ENCODE measurements at places on chromosomes 7 and 10.

- DNase-seq: no peak
These were observed 47.5 kb downstream of the TASOR2 start for GRCh38 chr10:5732141-5732540.

DNA sequence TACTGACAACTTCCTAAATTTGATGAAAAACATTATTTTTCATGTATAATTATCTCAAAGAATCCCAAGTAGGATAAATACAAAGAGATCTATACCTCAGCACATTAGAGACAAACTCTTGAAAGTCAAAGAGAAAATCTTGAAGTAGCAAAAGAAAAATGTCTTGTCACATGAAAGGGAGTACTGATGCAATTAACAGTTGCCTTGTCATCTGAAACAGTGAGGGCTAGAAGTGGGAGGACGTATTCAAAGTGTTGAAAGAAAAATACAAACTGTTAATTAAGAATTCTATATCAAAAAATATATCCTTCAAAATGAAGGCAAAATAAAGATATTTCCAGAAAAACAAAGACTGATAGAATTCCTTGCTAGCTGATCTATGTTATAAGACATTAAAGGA is 35.5 kb upstream of the ARHGAP22 start:
- DNase-seq: no peak

DNA sequence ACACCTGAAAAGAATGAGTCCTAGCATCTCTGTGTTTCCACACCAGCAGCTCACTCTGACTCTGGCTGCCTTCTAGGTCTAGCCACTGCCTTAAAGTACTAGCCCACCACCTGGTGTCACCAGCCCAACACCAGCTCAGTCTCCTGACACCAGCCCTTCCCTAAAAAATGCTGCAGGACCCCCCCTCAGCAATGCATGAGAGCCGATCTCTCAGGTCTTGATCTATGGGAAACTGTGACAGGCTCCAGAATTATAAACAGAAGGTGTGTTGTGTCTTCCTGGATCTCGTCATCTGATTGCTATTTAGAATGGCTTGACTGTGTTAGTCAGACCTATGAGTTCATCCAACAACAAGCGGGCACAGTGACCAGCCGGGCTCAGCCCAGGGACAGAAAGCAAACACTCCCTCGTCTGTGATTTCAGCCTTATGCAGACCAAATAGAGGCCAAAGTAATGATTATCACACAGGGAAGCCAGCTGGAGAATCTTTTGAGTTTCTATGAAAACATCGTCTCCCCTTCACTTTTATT is 66.6 kb downstream of the CUBN start:
- no peak for DNase-seq

DNA sequence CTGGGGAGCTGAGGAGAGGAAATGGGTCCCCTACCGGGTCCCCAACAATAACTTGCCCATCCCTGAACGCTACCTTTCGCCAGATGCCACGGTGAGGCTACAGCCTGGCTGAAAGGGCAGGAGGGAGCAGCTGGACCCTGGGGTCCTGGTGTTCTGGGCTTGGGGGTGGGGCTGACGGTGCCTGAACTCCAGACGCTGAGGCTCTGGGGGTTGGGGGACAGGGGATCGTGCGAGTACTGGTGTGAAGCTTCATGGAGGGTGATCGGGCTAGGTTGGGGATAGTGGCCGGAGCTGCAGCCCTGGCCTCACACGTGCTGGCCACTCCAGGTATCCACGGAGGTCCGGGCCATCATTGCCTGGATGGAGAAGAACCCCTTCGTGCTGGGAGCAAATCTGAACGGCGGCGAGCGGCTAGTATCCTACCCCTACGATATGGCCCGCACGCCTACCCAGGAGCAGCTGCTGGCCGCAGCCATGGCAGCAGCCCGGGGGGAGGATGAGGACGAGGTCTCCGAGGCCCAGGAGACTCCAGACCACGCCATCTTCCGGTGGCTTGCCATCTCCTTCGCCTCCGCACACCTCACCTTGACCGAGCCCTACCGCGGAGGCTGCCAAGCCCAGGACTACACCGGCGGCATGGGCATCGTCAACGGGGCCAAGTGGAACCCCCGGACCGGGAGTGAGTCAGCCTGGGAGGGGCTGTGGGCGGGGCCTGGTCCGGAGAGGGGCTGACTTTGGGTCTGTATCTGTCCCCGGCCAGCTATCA is 8.3 kb downstream of the AEBP1 start:
- DNase-seq: no peak

GRCh38 chr7:101915000-101915399 is 97.6 kb downstream of the CUX1 start:
- no peak for DNase-seq

DNA sequence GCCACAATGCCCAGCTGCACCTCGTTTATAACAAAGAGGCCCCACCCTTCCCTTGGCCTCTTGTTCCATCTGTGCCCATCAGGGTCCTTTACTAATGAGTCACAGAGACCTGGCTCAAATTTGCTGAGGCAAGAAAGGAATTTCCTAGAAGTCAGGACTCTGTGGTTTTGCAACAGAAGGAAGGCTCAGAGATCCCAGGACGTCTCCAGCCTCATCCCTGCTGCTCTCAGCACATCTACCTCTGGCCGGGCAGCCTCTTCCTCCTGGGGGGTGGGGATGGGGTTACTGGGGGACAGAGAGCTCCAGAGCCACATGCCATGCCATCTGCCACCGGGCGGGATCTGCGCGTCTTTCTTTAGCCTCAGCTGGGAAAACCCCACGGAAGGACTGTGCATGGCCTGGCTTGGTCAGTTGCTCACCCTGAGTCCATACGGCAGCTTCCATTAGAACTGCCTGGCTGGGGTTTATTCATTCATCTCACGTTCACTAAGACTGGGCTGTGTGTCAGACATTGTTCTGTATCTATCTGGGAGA is 41.9 kb upstream of the PSMG3 start:
- DNase-seq: no peak

DNA sequence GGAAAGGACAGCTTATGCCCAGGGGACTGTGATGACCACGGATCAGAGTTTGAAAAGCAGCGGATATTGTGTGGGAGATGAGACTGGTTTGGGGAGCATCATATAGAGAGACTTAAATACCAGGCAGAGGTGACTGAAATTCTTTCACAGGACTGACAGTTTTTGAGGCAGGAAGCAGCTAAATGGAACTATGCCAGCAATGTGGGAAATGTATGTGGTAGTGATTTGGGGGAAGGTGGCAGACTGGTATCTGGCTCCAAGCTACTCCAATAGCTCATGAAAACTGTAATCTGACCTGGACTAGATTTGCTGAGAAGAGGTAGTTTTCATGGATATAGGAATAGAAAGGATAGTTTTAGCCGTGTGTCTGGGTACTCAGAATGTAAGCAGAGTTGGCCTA is 592.6 kb downstream of the REEP3 start:
- DNase-seq: no peak

DNA sequence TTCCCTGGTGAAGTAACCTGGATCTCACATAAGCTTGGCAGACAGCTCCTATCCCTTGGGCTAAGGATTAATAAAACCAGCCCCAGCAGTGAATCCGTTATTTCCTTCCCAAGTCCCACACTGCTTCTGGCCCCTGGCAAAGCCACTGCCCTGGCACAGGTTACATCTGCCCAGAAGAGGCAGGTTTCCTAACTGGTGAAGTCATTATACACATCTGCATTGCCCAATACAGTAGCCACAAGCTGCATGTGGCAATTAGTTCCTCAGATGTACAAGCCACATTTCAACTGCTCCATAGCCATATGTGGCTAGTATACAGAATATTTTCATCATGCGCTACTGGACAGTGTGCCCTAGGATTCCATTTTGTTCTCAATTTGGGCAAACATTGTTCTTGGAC is 273.0 kb downstream of the GRM8 start:
- DNase-seq: no peak
